ENCODE measurements at places on chromosomes 3 and 15. TPM values are rescaled to one million over a fixed set of nuclear protein-coding genes. Genes with fewer than 3 reads are reported as not detected.

WNT5A gene
- total RNA-seq = not detected

PLIN1 gene
- 0.08 TPM for total RNA-seq

FBXL22 gene
- total RNA-seq = 1.6 TPM

AHSG gene
- total RNA-seq = not detected

RASL12 gene
- total RNA-seq = not detected

BFSP2 gene
- not detected for total RNA-seq

TIGIT gene
- total RNA-seq = 3.5 TPM

KBTBD13 gene
- total RNA-seq = not detected

TMCO5A gene
- not detected for total RNA-seq

ZCWPW2 gene
- 0.28 TPM for total RNA-seq

BBS4 gene
- 12.8 TPM for total RNA-seq

SEMA6D gene
- not detected for total RNA-seq

CHRM5 gene
- not detected for total RNA-seq

BRK1 gene
- total RNA-seq = 33.8 TPM

SLC2A2 gene
- not detected for total RNA-seq

LRTM1 gene
- not detected for total RNA-seq

CAMK1 gene
- total RNA-seq = 0.74 TPM

CCDC12 gene
- 57.5 TPM for total RNA-seq

UROC1 gene
- not detected for total RNA-seq

PPM1M gene
- 36.7 TPM for total RNA-seq

LHFPL4 gene
- total RNA-seq = not detected

GSK3B gene
- 27.9 TPM for total RNA-seq
